HCT116 (cell line): ENCODE measurements at places on chromosomes 6 and 20.

DNA sequence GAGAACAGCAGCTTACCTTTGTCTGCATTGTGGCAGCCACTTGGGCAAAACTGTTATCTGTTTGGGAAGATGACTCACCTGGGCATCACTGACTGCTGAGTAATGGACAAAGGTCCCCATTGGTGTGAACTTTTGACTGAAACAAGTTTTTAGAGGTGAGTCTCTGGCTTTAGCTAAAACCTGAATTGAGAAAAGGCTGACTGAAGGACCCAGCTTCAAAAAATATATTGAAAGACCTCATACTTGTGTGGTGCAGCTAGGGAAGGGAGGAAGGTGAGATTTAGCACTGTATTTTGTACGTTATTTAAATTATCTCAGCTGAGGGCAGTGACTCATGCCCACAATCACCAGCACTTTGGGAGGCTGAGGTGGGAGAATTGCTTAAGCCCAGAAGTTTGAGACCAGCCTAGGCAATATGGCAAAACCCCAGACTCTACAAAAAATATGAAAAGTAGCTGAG is 4.5 kb upstream of the CITED2 start:
- H3K4me3 ChIP-seq = no peak overlapping the region
- H3K27me3 ChIP-seq = no peaks in the 10 kb centered on the region
- H3K36me3 ChIP-seq = no peaks in the 10 kb centered on the region
- peaks cover 55% of the 10 kb centered on the region for H3K4me1 ChIP-seq
- no peak for DNase-seq
- H3K27ac ChIP-seq = peak overlapping the region; percentile 19; the same call in 1 of the 2 replicates

GRCh38 chr20:54476169-54477009 is 996 bp downstream of the DOK5 start:
- no peak for DNase-seq
- no peaks in the 10 kb centered on the region for H3K4me1 ChIP-seq
- no peak overlapping the region for H3K4me3 ChIP-seq

- H3K27ac ChIP-seq = no peak overlapping the region
- H3K27me3 ChIP-seq = no peaks in the 10 kb centered on the region
- no peak overlapping the region for H3K4me3 ChIP-seq
- DNase-seq = no peak
- no peaks in the 10 kb centered on the region for H3K36me3 ChIP-seq
- no peaks in the 10 kb centered on the region for H3K4me1 ChIP-seq
Measured at GRCh38 chr6:134420614-134421181, 102.8 kb upstream of the SGK1 start.

DNA sequence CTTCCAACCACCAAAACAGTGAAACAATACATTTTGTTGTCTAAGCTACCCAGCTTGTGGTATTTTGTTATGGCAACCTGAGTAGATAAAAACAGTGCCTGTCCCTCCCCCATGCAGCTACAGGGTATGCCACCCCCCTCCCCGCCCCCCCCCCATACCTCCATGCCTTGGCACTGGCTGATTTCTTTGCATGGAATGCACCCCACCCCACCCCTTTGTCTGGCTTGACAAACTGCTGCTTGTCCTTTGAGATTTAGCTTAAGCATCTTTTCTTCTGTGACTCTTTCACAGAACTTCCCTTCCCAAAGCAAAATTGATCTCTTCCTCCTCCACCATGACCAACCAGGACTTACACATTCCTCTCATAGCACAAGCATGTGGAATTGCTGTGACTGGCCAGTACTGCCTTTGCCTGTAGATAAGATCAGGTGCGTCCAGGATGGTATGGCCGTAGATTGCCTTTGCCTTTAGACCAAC is 64.6 kb upstream of the ADGRF1 start:
- H3K27ac ChIP-seq = no peak overlapping the region
- no peak for DNase-seq
- no peak overlapping the region for H3K4me3 ChIP-seq
- H3K4me1 ChIP-seq = peaks cover 1% of the 10 kb centered on the region

- peaks cover 15% of the 10 kb centered on the region; the same call in 1 of the 2 replicates for H3K4me1 ChIP-seq
- no peak for DNase-seq
- no peaks in the 10 kb centered on the region for H3K27me3 ChIP-seq
Measured at GRCh38 chr6:166569206-166569605, 17.3 kb downstream of the RAMACL start.
